CD8-positive, alpha-beta memory T cell (primary cell): ENCODE measurements at places on chromosomes 2 and 18.

DNA sequence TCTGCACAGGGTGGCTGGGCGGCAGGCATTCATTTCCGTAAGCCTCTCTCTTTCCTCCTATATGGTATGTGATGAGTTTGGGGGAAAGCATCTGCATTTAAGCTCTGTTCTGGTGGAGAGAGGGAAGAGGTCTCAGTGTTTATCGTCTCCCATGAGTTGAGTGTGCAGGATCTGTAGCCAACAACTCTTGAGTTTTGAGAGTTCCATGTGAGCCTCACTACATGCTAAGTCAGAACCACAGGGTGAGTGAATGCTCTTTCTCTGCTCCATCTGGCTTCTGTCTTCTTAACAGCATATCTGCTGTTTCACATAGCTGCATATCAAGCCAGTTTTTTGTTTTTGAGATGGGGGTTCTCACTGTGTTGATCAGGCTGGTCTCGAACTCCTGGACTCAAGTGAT lies 22.7 kb downstream of the RAB31 start:
- H3K4me3 ChIP-seq = no peak overlapping the region
- no peaks in the 10 kb centered on the region for H3K4me1 ChIP-seq
- peaks cover 5% of the 10 kb centered on the region for H3K27me3 ChIP-seq

DNA sequence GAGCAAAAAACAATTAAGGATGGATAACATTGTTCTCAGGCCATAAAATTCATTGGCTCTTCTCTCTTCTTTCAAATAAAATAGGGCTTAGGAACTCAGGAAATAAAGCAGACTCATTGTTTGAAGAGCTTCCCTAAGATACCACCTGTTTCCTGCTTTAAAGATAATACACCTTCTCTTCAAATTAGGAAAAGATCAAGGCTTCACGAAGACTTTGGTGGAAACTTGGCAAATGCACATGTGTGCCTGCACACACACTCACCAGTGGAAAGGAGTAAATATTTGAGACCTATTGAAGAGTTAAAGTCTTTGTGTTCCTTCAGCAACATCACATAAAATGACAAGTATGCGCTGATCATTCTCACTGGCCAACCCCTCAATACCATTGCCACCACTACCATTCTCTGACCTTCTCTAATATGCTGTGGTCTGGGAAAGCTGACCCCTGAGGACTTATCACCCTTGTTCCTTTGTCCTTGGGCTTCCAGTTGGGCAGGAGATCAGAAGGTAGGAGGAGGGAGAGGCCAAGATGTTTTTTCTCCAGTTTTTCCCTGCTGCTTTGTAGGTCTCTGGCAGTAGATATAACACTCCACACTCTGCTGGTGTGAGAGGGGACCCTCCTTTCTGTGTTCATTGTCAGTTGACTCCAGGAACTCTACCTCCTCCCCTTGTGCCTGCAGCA lies 53.5 kb upstream of the SPOPL start:
- H3K27ac ChIP-seq = no peak overlapping the region
- no peaks in the 10 kb centered on the region for H3K4me1 ChIP-seq
- H3K4me3 ChIP-seq = no peak overlapping the region
- H3K36me3 ChIP-seq = no peaks in the 10 kb centered on the region
- no peak for DNase-seq
- no peaks in the 10 kb centered on the region for H3K27me3 ChIP-seq

GRCh38 chr2:71422786-71423185 lies 30.6 kb upstream of the DYSF start:
- H3K4me3 ChIP-seq = no peak overlapping the region
- peaks cover 2% of the 10 kb centered on the region for H3K4me1 ChIP-seq
- H3K27me3 ChIP-seq = no peaks in the 10 kb centered on the region
- peaks cover 26% of the 10 kb centered on the region for H3K36me3 ChIP-seq
- no peak overlapping the region for H3K27ac ChIP-seq

DNA sequence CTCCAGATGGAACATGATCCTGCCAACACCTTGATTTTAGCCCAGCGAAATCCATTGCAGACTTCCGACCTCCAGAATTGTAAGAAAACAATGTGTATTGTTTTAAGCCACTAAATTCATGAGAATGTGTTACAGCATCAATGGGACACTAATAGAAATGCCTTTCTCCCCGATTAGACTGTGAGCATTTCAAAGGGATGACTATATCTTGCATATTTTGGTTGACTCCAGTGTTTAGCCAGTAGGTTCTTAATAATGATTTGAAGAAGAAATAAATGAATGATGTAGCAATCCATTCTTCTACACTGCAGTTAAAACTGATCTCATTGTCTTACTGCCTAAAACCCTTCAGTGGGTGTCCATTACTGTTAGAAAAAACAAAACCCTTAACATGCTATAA lies 67.4 kb upstream of the ACVR1C start:
- H3K27ac ChIP-seq = no peak overlapping the region
- H3K4me3 ChIP-seq = no peak overlapping the region
- DNase-seq = no peak

GRCh38 chr2:149622343-149622742 lies 34.8 kb upstream of the MMADHC start:
- H3K4me3 ChIP-seq = no peak overlapping the region
- H3K27ac ChIP-seq = no peak overlapping the region

DNA sequence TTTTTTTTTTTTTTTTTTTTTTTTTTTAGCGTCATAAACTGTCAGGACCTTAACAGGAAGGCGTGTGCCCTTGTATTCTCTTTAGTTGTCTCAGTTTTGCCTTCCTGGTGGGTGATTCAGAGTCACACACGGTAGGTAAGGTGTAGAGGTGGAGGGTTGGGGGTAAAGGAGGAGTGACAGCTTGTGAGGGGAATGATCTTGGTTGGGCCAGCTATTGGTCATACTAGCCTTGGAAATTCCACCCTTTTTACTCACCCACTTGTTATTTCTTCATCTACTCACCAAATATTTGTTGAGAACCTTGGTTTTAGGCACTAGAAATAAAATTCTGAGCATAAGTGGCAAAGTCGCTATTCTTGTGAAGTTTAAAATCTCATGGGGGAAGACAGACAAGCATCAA lies 22.2 kb downstream of the SMIM21 start:
- no peaks in the 10 kb centered on the region for H3K27me3 ChIP-seq
- no peak overlapping the region for H3K4me3 ChIP-seq

GRCh38 chr2:192314800-192315481 lies 120.2 kb upstream of the TMEFF2 start:
- no peak overlapping the region for H3K4me3 ChIP-seq
- no peaks in the 10 kb centered on the region for H3K36me3 ChIP-seq
- DNase-seq = no peak
- no peaks in the 10 kb centered on the region for H3K4me1 ChIP-seq
- H3K27ac ChIP-seq = no peak overlapping the region

DNA sequence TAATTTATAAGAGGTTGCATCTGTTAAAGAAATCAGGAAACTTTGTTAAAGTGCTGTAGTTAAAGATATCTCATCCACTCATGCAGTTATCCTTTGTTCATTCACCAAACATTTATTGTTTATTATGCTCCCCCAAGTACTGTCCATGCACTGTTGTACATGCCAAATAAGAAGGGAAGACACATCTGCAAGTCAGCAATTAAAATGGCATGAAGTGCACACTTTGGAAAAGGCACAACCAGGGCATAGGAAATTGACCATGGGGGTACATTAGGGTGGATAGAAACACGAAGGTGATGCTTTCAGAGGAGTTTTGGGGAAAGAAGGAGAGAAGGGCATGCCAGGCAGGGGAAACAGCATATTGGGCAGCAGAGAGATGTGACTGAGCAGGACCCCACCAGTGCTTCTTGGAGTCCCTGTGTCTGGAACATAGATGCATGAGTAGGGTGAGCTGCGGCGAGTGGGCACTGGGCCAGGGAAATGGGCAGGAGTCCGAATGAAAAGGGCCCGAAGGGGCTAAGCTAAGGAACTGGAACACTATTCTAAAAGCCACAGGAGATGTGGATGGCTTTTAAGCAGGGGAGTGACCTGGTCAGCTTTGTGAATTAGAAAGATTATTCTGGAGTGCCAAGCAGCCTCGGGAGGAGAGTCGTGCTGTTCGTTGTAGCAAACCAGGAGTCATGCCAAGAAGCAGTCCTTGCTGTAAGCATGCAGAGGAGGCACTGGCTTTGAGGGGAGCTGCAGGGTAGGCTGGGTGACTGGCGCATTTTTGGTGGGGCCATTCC lies 316.3 kb downstream of the AGPS start:
- H3K27me3 ChIP-seq = no peaks in the 10 kb centered on the region
- no peak for DNase-seq
- H3K27ac ChIP-seq = no peak overlapping the region
- H3K4me1 ChIP-seq = no peaks in the 10 kb centered on the region
- H3K36me3 ChIP-seq = no peaks in the 10 kb centered on the region

DNA sequence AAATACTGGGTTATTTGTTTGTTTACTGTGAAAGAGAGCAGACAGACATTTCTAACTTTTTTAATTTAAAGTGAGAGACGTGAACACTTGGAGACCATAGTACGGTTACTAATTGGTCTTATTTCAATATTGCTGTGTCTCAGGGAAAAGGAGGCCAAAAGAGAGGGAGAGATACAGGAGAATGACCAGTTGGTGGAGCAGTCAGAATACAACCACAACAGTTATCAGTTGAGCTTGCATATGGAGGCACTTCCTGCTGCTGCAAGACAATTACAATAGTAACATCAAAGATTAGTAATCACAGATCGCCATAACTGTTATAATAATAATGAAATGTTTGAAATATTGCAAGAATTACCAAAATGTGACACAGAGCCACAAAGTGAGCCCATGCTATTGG lies 58.2 kb downstream of the TWSG1 start:
- no peaks in the 10 kb centered on the region for H3K4me1 ChIP-seq
- H3K27ac ChIP-seq = no peak overlapping the region
- no peaks in the 10 kb centered on the region for H3K36me3 ChIP-seq
- no peak for DNase-seq

GRCh38 chr2:1781291-1782080 lies 37.2 kb upstream of the PXDN start:
- no peak overlapping the region for H3K4me3 ChIP-seq
- H3K27me3 ChIP-seq = no peaks in the 10 kb centered on the region
- no peaks in the 10 kb centered on the region for H3K4me1 ChIP-seq
- DNase-seq = peak; percentile 62
- no peaks in the 10 kb centered on the region for H3K36me3 ChIP-seq

- DNase-seq = no peak
- peaks cover 10% of the 10 kb centered on the region for H3K4me1 ChIP-seq
- no peak overlapping the region for H3K27ac ChIP-seq
- no peaks in the 10 kb centered on the region for H3K36me3 ChIP-seq
- H3K27me3 ChIP-seq = no peaks in the 10 kb centered on the region
Measured at GRCh38 chr2:203861197-203861596, 6.4 kb upstream of the CTLA4 start.

DNA sequence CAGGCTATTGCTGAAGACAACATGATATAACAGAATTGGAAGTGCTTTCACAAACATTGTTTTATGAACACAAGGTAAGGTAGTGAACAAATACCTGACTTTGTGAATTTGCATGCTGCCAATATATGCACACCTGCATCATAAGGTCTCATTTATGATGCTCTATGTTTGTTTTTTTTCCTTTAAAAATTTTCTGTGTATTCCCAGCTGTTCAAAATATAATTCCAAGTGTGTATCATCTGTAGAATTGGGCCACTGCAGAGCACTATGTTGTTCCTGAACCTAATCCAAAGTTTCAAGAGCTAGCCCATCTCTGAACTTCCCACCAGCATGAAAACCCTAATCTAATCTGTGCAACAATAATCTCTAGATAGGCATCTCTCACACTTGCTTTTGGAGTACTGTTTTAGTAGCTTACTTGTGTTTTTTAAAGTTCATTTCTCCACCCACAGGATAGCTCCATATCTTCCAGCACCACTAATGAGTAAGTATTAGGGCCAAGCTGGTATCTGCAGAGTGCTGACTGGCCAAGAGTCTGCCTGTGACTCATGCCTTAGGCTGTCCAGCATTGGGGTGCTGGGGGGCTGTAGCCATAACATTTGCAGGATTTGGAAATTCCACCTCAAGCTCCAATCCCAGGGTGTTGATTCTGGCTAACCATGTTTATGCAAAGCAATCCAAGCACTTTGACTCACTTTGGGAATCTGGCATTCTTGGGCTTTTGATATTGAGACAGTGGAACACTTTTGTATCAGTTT lies 208.2 kb upstream of the REV1 start:
- H3K4me1 ChIP-seq = no peaks in the 10 kb centered on the region
- DNase-seq = no peak
- H3K27me3 ChIP-seq = no peaks in the 10 kb centered on the region
- H3K27ac ChIP-seq = no peak overlapping the region
- H3K36me3 ChIP-seq = no peaks in the 10 kb centered on the region

DNA sequence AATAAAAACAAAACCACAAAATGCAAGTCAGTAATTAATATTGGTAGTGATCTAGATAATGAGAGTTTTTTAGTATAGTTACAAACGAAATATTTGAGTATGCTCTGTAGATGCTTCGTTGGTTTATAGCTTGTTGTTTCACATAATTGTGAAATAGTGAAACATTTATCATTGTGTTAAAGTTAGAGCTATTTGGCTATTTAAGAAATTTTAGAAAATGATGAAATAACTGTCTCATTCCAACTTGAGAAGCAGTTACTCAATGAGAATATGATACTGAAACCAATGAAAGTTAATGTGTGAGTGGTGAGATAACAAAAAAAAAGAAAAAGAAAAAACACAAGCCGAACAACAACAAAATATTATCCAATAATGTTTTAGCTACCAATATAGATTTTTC lies 475.6 kb upstream of the ZEB2 start:
- no peak overlapping the region for H3K27ac ChIP-seq
- no peak for DNase-seq
- no peaks in the 10 kb centered on the region for H3K27me3 ChIP-seq
- no peaks in the 10 kb centered on the region for H3K4me1 ChIP-seq
- no peak overlapping the region for H3K4me3 ChIP-seq
- H3K36me3 ChIP-seq = no peaks in the 10 kb centered on the region

DNA sequence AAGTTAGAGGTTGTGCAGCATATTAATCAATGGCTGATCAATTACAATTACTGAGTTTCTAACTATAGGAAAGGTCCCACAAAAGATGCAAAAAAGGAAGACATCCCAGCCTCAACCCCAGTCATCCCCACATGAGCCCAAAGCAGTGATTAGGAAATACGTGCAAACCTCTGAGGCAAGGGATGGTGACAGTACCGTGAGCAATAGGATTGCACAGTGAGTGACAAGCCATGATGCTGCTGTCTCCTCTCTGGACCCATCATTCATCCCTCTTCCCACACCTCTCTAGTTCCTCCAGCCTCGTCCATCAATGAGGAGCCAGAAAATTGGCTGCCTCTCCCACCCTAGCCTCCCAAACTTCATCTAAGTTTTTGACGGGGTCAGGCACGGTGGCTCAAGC lies 4.0 kb upstream of the SLC11A1 start:
- no peaks in the 10 kb centered on the region for H3K36me3 ChIP-seq
- no peaks in the 10 kb centered on the region for H3K4me1 ChIP-seq
- DNase-seq = no peak
- no peak overlapping the region for H3K4me3 ChIP-seq
- H3K27me3 ChIP-seq = no peaks in the 10 kb centered on the region

- H3K27ac ChIP-seq = no peak overlapping the region
- H3K4me1 ChIP-seq = peaks cover 12% of the 10 kb centered on the region
- no peak for DNase-seq
Measured at GRCh38 chr18:59353079-59353680, 5.9 kb downstream of the LMAN1 start.

GRCh38 chr18:63387861-63388260 lies 20.9 kb upstream of the KDSR start:
- H3K27ac ChIP-seq = no peak overlapping the region
- no peak for DNase-seq
- H3K27me3 ChIP-seq = no peaks in the 10 kb centered on the region
- H3K4me3 ChIP-seq = no peak overlapping the region

- H3K4me1 ChIP-seq = no peaks in the 10 kb centered on the region
- H3K4me3 ChIP-seq = no peak overlapping the region
- H3K27ac ChIP-seq = no peak overlapping the region
- no peaks in the 10 kb centered on the region for H3K27me3 ChIP-seq
- H3K36me3 ChIP-seq = no peaks in the 10 kb centered on the region
Measured at GRCh38 chr2:191959209-191959608, 112.3 kb upstream of the CAVIN2 start.
